ENCODE measurements at places on chromosomes 7 and 10. TPM values are rescaled to one million over a fixed set of nuclear protein-coding genes. Genes with fewer than 3 reads are reported as not detected.

PSMG3 gene
- total RNA-seq = 23.6 TPM

- no peak for DNase-seq
These were observed 52.2 kb downstream of the CALML3 start for GRCh38 chr10:5576780-5577624.

DNA sequence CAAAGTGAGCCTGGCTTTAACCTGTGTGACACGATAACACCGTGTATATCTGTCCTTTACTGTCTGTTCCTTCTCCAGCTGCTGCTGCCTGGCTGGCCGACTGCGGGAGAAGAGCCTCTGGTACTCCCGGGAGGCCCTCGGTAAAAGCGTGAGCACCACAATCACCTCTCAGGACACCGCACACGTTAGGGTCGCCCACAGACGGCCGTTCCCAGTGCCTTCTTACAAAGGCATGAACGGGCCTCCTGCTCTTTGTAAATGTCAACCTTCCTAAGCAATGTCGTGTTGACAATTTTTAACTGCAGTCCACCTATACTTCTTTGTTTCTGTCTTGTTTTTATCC is 177.6 kb downstream of the DIP2C start:
- DNase-seq = no peak

OR2A1 gene
- not detected for total RNA-seq

- no peak for DNase-seq
These were observed 217.3 kb upstream of the CCDC6 start for GRCh38 chr10:60123668-60124067.

- no peak for DNase-seq
These were observed 69.4 kb downstream of the KIAA1217 start for GRCh38 chr10:24278176-24278889.

KCNMA1 gene
- 0.27 TPM for total RNA-seq

All from T-helper 17 cell (primary cell).